ENCODE measurements at places on chromosomes 7 and 10.

- DNase-seq: no peak
Observed at GRCh38 chr10:72642318-72642717, 16.4 kb upstream of the MICU1 start.

DNA sequence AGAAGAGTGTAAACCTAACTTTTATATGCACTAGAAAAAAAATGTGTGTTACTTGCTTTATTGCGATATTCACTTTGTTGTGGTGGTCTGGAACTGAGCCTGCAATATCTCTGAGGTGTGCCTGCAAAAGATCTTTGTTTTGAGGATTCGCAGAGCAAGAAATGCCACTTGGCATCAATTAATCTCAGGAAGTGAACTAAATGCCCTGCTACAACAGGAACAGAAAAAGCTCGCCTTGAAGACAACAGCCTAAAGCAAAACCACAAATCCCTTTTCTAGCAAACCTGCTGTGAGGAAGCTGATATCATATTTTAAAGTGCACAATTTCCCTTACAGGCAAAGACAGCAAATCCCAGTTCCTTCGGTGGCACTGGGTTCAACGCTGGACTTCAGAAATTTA, 675.8 kb downstream of the KCNMA1 start:
- no peak for DNase-seq

- no peak for DNase-seq
Observed at GRCh38 chr7:45450571-45451204, 123.5 kb upstream of the ADCY1 start.

- DNase-seq: no peak
Observed at GRCh38 chr10:1009071-1009494, 16.6 kb downstream of the IDI2 start.

DNA sequence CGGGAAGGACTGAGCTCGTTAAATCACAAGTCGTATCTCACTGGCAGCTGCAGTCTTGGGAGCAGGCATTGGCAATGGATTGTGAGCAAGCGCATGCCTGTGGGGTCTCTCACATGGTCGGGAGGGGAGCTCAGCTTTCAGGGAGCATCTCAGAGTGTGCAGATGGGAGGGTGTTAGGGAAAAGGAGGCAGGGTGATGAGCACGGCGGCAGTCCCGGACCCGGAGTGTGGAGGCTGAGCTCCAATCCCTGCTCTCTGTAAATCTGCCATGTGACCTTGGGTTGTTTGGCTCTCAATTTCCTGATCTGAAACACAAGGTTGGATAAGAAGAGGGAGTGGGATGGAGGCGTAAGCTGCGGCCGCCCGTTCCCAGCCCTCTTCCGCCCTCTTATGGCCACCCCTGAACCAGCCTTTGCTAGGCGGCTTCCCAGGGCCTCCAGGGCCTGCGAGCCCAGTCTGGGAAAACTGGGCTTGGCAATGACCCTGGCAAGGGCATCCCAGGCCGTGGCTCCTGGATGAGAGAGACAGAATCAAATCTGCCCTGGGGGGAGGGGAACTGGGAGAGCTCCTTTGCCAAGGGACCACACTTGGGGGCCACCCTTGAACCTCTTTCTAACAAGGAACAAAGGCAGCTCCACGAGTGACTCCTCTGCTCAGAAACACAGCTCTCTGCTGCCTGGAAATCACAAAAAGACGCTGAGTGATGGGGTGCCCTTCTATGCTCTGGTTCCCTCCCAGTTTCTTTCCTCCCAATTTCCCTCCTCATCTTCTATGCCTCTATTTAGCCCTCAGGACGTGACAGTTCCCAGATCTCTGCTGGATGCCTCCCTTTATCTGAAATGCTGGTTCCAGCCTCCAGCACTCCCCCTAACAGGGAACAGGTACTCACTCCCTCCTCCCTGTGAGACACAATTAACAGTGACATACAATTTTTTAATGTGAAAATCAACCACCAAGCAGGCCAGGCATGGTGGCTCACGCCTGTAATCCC, 41.7 kb upstream of the LOXL4 start:
- DNase-seq: peak; percentile 46

DNA sequence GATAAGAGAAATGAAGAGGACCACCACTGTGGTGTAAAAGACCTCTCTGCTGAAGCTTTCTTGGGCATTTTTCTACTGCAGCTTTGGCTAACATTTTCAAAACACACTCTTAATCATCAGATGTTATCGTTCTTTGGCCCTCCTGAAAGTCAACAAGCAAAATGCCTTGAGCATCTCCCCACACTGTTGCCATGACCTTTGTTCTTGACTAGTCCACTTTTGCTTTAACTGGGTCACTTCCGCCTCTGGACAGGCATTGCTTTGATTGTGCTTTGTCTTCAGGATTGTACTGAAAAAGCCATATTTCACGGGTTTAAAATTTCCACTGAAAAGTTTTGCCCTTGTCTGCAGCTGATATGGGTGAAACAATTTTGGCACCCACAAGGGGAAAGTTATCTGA, 107.8 kb upstream of the CXCL12 start:
- no peak for DNase-seq

- DNase-seq: no peak
Observed at GRCh38 chr10:91453535-91453934, 43.4 kb downstream of the HECTD2 start.

- no peak for DNase-seq
Observed at GRCh38 chr10:84261236-84261915, 16.5 kb downstream of the RGR start.

GRCh38 chr10:98861962-98862361, 373.7 kb downstream of the HPSE2 start:
- DNase-seq: no peak

GRCh38 chr7:86963599-86964230, 95.7 kb downstream of the ELAPOR2 start:
- DNase-seq: no peak

DNA sequence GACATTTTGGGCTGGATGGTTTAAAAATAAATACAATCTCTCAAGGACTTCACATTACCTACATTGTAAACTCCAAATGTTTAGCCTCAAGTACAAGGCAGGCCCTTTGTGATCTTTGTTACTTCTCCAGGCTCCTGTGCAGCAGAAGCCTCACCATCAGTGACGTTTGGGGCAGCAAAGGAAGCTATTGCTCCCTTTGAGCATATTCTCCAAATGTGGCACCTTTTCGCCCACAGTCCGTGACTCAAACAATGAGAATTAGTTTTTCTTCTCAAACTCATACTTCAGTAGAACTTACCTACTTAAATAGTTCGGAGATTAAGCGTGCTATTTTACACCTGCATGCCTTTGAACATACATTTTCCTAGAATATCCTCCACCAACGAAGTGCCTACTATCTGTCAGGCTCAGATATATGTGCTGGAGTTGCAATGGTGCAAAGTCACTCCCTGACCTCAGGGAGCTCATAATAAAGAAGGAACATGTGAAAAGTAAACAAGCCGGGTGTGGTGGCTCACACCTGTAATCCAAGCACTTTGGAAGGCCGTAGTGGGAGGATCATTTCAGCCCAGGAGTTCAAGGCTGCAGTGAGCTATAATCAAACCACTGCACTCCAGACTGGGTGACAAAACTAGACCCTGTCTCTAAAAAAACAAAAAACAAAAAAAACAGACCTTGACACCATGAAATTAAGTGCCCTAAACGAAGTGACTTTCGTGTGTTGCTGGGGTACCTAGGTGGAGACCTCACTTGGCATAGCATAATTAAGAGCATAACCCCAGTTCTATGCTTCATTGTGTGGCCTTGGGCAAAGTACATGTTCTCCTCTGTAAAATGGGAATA, 1.2 kb upstream of the ABCF2 start:
- DNase-seq: no peak

GRCh38 chr10:33327751-33328150, 6.7 kb downstream of the NRP1 start:
- DNase-seq: no peak

GRCh38 chr10:14172336-14172950, 158.3 kb downstream of the FRMD4A start:
- DNase-seq: no peak

DNA sequence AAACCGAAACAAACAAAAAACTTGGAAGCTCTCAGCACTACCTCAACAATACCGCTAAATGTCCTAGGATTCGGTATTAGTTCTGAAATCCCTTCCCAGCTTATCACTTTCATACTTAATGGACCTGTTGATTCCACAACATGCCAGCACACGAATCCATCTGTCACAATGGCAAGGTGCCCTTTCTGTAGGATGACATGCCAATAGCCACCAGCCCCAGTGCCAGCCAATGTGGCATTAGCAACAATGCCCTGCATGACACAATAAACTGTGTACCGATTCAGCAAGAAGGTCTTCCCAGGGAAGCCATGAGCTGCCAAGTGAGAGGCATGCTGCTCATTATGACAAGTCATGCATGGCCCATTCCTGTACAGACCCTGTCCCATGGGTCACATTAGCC, 35.6 kb upstream of the CHCHD3 start:
- DNase-seq: no peak

GRCh38 chr10:17431871-17432311, 22.5 kb downstream of the ST8SIA6 start:
- no peak for DNase-seq

DNA sequence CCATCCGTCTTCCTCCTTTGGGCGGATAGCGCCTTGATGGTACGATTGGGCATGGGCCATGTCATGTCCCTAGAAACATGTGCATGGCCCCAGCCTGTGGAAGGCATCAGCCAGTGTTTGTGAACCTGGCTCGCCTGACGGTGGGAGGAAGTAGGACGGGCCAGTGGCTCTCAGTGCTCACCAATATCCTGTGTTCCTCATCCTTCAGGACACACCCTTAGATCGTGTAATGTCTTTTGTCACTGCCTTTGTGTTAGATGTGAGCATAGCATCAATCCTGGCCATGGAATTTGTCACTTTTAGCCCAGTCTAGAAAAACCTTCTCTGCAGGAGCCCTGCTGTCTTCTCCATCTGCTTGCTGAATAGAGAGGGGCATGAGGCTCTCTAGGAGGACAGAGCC, 77.6 kb downstream of the PFKFB3 start:
- no peak for DNase-seq

GRCh38 chr10:77049896-77050295, 587.7 kb downstream of the KCNMA1 start:
- no peak for DNase-seq

DNA sequence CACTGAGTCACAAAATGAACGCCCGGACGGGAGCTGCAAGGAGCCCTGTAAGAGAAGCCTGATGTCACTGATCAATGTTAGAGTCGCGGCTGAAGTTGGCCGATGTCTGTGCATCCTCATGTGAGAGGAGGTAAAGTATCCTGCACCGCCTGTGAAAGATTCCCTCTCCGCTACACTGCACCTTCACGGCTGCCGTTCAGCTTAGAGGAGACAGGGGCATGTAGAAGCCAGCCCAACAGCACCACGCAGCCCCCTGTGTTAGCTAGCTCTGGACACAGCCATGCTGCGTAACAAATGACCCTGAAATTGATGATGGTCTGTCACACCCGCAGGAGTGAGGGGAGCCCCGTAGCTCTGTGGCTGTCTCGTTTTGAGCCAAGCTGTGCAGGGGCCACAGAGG, 81.5 kb upstream of the DIP2C start:
- DNase-seq: no peak

DNA sequence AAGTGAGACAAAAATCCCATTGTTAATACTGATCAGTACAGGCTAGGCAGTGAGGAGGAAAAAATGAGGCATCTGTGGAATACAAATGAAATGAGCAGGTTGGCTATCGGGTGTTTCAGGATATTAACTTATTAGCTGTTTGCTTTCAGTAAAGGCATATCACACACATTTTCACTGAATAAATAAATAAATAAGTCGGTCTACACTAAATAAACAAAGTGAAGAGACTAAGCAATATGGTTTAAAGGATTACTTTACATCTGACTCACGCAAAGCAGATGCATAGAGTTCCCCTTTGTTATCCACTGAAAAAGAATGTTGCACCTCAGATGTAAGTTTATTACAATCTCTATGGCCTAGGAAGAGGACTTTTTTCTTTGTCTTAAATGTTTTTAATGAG, 6.3 kb upstream of the SEMA3A start:
- no peak for DNase-seq

DNA sequence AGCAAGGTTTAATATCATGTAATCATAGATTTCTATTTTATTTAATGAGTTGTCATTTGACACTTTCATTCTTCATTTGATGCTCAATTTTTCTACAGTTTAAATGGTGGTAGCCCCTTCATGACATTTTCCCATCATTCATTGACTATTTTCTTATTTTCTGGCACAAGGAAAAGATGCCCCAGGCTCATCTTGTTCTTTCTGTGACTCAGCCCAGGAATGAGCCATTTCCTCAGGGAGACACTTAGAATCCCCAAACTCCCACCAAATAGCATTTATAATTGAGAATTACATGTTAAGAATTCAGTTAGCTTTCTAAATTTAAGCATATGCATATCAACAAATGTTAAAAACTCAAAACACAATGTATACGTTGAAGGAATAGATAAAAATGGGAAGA, 222.3 kb downstream of the KIF20B start:
- DNase-seq: no peak

DNA sequence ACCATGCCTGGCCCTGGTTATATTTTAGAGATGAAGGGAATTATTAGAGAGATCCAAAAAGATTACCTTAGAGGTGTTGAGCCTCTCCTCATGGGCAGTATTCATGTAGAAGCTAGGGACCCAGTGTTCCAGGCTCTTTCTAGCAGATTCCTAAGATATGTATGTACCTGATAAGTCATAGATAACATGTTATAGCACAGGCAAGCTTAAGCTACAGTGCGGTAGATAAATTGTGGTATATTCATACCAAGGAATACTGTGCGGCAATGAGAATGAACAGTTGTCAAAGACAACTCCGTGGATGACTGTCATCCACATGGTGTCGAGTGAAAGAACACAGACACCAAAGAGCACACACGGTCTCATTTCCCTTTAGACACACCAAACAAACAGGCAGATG, 53.1 kb downstream of the TACR2 start:
- no peak for DNase-seq

DNA sequence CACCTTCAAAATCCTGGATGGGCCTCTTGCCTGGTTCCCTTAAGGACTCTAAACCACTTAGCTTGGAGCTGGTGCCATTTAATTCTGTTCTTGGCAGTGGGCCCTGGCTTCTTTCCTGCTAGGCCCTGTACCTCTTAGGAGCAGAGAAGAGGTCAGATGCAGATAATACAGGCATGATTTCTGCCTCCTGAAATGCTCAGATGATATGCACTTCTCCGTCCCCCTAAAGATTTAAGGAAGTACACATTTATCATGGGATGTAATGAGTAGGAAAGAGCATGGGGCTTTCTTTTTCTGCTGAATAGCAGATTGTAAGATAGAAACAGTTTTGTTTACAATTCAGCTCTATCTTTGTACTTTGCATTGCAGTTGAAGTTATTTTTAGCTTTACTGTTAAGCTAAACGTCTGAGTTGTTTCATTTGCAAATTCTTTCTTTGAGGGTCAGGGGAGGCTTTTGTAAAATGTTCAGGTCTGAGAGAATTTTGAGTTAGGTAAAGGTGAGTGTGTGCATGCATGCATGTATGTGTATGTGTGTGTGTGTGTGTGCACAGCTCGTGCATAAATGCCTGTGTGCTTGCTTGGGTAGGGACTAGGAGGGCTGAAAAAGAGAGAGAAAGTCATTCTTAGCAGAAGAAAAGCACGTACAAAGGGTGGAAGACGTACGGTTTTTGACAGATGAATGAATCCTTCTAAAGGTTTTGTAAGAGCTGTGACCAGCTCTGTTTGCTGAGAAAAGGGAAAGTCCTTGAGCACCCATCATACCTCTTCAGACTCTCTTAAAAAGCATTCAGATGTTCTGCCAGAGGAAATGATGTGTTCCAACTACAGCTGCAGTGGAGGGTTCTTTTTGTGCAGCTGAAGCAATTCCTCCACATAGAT, 364.2 kb downstream of the AUTS2 start:
- no peak for DNase-seq

Measured in NCI-H2107 (cell line).